ENCODE measurements at places on chromosomes 4 and X.

GRCh38 chrX:154063234-154063633 lies 34.3 kb downstream of the MECP2 start:
- no peak for DNase-seq

DNA sequence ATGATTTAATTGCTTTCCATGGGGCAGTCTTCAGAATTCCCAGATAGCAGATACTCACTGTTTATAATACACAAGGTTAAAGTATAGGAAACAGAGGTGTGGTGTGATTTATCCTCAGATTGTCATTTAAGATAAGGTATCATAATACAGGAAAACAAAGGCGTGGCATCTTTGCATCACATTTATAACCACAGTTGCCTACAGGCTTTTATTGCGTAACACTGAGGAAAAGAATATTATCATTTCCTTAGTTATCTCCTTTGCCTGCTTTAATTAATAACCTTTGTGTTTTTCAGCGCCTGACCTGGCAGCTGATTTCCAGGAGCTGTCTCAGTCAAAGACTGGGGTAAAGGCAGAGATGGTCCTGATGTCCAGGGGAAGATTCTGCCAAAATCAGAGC lies 68.8 kb downstream of the SSX7 start:
- DNase-seq: no peak

DNA sequence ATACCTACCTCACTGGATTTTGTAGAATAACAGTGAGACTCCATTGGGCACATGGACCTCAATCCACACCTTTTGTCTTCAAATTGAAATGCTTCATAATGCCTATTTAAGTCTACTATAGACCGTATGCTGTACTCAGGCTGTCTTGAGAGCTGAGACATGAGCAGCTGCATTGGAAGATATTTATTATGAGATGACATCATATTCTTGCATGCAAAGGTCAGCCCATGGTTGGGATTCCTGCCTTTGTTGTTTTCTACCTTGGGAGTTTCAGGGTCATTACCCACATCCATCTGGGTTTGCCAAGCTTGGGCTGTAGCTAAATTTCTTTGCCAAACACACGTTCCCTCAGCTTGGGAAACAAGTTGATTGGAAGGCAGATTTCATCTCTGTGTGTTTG lies 33.2 kb upstream of the MAMLD1 start:
- DNase-seq: no peak

DNA sequence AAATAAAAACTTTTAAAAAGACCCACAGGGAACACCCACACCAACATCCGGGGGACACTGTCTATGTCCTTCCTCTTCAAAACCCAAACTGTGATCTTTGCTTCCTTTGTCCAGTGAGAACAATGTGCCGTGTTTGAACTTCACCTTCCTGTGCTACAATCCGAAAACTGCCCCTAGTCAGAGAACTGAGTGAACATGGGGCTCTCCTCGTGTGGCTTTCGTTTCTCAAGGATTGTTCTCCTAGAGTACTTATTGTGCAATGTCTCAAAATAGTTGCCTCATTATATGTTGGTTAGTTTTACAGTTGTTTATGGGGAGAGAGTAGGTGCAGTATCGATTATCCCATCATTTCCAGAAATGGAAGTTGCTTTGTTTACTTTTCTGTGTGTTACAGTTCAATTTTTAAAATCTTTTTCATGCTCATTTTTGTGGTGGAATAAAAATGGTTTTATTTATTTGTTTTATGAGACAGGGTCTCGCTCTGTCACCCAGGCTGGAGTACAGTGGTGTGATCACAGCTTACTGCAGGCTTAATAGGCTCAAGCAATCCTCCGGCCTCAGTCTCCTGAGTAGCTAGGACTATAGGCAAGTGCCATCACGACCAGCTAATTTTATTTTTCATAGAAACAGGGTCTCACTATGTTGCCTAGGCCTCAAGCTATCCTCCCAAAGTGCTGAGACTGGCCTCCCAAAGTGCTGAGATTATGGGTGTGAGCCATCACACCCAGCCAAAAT lies 29.9 kb downstream of the RBMX start:
- no peak for DNase-seq

GRCh38 chr4:10302096-10302495 lies 155.1 kb downstream of the ZNF518B start:
- DNase-seq: no peak

DNA sequence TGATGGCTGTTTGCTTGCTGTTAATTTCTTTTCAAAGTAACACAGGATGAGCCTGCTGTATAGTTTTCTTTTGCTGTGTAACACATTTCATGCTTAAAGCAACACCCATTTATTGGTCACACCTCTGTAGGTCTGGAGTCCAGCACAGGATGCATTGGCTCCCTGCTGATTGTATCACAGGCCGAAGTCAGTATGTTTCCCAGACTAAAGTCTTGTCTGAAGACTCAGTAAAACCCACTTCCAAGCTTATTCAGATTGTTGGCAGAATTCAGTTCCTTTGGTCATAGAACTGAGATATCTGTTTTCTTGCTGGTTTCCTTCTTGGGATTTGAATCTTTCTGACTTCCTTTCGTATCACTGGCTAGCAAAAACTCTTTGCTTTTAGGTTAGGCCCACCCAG lies 54.3 kb downstream of the LRP2BP start:
- no peak for DNase-seq

- DNase-seq: no peak
Observed at GRCh38 chr4:31237233-31237632, 517.1 kb downstream of the PCDH7 start.

DNA sequence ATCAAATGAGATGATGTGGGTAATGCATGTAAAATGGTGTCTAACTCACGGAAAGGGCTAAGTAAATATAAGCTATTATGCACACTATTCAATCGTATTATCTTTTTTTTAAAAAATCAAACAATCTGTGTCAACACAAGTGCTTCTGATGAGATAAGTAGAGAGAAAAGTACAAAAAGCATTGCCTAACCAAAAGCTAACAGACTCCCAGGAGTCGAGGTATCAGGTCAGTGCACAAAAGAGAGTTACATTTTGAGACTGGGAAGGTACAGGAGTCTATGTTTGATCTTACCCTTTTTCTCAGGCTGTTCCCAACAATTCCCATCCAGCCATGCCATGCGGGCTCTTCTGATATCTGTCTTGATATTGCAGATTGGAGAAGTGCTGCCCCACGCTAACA lies 203.3 kb upstream of the ZIC3 start:
- DNase-seq: no peak

- DNase-seq: no peak
Observed at GRCh38 chrX:24536551-24536950, 71.5 kb downstream of the PDK3 start.

GRCh38 chrX:154660541-154660940 lies 7.2 kb upstream of the CTAG2 start:
- DNase-seq: no peak

- no peak for DNase-seq
Observed at GRCh38 chr4:152398060-152398459, 137.8 kb downstream of the FBXW7 start.

DNA sequence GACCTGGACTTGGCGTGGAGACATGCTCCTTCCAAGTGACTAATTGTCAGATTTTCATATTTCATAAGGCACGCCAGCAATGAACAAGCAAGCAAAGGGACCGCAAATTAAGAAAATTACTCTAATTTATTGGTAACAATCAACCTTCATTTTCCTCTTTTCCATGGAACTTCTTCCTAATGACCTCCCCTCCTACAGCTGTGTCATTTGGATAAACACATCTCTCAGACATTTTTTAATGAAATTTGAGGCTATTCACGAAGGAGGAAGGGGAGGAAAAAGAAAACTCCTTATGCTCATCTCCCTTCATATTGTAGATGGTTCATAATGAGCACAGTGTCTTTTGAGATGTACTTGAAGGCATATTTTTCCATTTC lies 38.6 kb upstream of the TLR3 start:
- no peak for DNase-seq

- no peak for DNase-seq
Observed at GRCh38 chr4:126916049-126916625, 716.6 kb upstream of the INTU start.

GRCh38 chrX:148269513-148269912 lies 230.9 kb upstream of the AFF2 start:
- DNase-seq: no peak

- DNase-seq: no peak
Observed at GRCh38 chr4:56684320-56685050, 3.4 kb upstream of the HOPX start.

DNA sequence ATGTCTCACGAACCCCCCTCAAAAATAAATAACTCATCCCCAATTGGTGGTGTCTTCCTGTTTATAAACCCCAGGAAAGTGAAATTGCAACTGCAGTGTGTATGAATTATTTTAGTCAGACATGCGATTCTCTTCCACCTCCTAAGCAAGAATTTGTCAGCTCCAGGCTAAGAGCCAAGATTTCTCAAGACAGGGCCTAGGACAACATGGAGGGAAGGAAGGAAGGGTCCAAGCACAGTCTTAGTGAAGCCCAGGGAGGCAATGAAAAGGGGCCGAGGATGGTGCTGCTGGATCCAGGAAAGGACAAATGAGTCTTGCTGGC lies 20.0 kb downstream of the SH3KBP1 start:
- no peak for DNase-seq

DNA sequence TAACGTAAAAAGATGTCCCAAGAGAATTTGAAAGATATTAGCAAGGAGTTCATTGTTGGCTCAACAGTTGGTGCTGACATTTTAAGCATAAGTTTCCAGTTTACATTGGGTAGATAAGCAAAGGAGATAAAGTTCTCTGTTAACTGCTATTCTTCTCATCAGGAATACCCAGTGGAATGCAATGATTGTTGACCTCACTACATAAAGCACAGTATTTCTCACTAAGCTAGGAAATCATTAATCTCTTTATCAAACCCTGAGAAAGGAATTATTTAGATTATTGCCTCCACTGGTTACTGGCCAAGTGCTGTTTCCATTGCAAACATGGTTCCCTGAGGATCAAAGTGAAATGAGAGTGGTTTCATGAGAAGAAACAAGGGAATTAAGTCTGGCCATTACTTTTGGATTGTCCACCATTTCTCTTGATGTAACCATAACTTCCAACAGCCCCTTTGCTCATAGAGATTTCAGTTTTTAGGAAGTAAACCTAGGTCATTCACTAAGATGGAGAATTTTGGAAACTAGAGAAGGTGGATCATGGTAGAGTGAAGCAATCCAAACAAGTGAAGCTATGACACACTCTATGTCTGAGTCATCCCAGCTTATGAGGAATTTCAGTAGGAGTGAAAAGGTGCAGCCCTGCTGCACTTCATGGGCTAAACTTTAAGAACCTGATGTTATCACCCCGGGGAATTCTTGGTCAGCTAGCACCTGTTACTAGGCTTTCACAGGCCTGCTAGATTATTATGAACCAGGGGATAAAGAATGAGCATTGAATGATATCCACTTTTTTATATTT lies 163.4 kb downstream of the AREG start:
- no peak for DNase-seq

- no peak for DNase-seq
Observed at GRCh38 chr4:28001698-28002097, 1141.1 kb downstream of the STIM2 start.

DNA sequence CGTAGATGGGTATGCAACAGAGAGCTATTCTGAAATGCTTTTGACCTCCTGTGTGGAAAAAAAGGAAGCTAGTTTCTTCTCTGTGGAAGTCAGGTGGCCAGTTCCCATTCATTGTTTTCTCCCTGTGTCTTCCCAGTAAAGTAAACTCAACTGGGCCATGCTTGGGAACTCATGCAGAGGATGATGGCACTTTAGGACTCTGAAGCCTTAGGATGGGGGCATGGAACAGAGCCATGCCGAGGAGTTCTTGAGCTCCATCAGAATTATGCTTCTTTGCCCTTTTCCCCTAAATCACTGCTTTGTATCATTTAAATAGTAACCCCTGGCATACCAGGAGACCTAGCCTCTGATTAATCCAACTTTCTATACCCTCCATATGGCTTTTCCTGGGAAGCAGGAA lies 3.2 kb downstream of the TMEM164 start:
- no peak for DNase-seq

DNA sequence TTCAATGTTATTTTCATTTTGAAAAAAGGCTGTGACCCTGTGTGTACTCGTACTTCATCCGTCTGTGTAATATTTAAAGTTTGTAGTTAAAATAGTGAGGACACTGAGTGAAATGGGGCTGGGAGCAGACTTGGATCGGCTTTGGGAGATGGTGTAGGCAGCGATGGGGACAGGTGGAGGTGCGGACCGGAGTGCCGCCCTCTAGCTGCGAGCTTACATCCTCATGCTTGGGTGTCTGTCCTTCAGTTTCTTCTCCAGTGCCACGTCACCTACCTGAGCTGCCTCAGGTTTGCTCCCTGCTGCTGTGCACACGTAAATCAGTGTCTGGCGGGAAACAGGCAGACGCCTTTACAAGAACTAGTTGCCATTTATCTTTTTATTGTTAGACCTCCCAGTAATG lies 146.1 kb downstream of the GPR143 start:
- DNase-seq: no peak

- no peak for DNase-seq
Observed at GRCh38 chr4:135545616-135546317, 1344.2 kb upstream of the PABPC4L start.

DNA sequence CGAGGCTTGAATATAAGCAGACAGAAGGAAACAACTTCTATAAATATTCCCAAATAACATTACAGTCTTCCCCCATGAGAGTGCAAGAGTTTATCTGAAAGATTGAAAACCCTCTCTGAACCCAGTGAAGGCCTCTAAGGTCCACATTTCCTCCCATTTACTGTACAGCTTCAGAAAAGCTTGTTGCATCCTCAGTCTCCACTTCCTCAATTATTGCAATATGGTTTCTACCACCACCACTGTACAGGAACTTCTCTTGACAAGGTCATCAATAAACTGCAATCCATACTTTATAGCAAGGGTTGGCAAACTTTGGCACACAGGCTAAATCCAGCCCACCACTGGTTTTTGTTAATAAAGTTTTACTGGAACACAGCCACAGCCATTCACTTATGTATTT lies 239.0 kb downstream of the THOC2 start:
- DNase-seq: no peak

DNA sequence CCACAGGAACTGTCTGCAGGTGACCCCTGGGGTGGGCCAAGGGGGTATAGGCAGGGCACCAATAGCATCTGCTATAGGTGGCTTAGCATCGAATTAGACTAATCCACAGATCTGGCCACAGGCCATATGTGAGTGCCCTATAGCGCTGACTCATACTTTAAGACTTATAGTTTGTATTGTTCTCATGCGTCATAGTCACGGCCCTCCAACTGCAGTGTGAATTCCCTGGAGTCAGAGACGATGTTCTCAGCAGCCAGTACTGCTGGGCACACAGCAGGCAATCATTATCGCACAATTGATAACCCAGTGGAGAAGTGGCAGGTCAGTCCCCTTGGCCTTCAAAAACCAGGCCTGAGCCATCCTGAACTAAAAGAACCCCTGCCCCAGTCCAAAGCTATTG lies 58.1 kb downstream of the ADGRG2 start:
- no peak for DNase-seq

GRCh38 chr4:101357751-101358150 lies 10.4 kb upstream of the PPP3CA start:
- DNase-seq: no peak

DNA sequence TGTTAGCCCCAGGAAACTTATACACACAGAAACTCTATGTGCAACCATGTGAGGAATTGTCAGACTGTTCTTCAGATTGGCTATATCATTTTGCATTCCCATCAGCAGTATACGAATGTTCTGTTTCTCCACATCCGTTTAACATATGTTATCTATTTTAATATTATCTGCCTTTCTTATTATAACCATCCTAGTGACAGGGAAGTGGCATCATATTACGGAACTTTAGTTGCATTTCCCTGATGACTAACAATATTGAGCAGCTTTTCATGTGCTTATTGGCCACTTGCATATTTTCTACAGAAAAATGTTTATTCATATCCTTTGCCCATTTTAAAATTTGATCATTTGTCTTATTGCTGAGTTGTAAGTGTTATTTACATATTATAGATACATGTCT lies 36.5 kb upstream of the IL15 start:
- no peak for DNase-seq
